ENCODE measurements at places on chromosomes 12 and 14.

- DNase-seq = no peak
Observed at GRCh38 chr12:87671757-87672156, 357.4 kb downstream of the C12orf50 start.

DNA sequence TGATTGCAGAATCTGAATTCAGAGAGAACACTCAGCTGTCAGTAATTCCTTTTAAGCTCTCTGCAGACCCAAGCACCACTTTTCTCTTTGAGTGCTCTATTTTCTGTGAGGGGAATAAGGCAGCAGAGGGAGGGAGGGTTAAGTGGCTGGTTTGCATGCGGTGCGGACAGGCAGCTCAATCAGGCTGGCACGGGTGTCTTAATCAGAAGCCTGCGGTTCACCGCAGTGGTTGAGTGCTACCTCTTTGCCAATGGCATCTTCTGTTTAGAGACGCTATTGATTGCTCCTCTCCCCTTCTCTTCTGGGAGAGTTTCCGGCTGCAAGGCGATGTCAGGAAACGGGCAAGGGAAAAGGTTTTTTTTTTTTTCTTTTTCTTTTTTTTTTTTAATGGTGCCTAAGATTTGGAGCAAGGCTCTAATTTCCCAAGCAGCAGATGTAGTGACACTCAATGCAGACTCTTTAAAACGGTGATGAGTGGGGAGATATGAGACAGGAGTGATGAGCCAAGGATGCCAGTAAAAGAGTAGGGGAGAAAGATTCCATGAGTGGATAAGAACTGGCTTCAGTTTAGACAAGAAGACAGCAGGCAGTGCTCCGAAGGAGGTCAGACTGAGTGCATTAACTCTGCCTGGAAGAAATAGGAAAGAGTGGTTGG, 533.7 kb upstream of the SEL1L start:
- no peak for DNase-seq

GRCh38 chr12:132804426-132804861, 24.2 kb downstream of the GOLGA3 start:
- DNase-seq = no peak

DNA sequence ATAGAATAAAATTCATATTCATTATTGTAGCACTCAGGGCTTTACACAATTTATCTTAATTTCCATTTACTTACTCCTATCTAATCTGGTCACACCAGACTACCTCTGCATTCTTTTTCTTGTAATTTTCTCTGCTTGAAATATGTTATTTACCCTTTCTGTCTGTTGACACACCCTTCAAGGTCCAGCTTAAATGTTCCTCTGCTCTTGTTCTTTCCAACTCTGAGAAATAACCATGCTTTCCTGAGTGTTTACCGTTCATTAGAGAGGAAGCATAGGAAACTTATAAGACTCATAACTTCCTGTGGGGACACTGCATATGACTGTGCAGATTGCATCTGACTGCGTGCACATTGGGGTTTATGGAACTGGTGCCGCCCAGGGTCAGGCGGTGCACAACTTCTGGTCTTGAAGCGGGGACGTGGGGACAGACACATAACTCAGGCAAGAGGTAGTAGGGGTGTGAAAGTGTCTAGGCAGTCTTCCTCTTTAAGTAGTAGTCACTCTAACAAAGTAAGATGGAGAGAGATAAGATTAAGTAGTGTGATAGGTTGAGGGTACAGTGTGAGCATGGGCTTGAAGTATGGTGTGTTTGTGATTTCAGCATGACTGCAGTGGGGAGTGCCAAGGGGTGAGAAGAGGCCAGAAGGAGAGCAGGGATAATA, 42.6 kb upstream of the FOXJ2 start:
- DNase-seq = peak; percentile 63

- DNase-seq = no peak
Observed at GRCh38 chr14:28769276-28769880, 2.8 kb downstream of the FOXG1 start.

DNA sequence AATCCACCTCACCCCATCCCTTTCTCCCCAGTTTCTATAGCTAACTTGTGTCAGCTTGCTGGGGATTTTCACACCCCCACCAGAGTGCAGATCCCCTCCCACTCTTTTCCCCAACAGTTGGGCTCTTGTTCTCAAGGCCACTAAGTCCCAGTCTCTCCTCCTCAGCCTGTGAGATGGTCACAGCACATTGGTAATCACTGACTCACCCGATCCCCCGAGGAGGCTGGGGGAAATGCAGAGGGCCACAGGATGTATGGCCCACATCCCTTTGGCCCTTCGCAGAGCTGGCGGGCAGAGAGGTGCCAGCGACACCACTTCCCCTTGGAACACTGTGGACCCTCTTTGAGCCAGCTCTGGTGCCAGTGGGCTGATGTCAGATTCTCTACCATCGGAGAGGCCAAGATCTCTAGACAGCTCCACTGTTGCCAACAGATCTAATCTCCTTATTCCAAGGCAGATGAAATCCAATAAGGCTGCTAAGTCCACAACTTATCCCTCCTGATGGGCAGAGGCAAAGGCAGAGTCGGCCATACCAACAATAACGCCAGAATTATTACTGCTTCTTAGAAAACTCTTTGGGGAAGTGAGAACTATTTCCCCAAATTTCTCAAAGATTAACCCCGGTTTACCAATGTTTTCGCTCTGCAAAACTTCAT, 1.6 kb downstream of the FMNL3 start:
- peak; percentile 77 for DNase-seq

DNA sequence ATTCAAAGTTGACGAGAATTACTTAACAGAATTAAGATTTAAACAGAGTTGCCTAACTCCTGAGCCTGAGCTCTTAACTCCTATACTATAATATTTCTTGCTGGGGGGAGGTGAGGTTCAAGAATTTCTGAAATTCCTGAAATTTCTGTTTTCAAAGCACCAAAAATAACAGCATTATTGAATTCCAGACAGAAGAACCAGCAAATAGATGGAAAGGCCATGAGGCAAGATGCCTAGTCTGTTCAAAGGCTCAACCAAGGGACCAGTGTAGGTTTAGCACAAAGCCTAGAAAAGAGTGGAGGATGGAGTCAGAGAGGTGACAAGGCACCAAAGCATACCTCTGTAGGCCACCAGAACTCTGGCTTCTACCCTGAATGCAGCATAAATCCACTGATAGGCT, 76.4 kb downstream of the PPP1R12A start:
- DNase-seq = no peak

GRCh38 chr12:100706033-100706432, 88.5 kb upstream of the ANO4 start:
- no peak for DNase-seq

GRCh38 chr14:70697701-70698100, 56.0 kb downstream of the TTC9 start:
- DNase-seq = no peak
